ENCODE measurements at places on chromosomes 7 and 10.

- no peak for DNase-seq
Observed at GRCh38 chr7:134939136-134939535, 47.2 kb upstream of the AGBL3 start.

DNA sequence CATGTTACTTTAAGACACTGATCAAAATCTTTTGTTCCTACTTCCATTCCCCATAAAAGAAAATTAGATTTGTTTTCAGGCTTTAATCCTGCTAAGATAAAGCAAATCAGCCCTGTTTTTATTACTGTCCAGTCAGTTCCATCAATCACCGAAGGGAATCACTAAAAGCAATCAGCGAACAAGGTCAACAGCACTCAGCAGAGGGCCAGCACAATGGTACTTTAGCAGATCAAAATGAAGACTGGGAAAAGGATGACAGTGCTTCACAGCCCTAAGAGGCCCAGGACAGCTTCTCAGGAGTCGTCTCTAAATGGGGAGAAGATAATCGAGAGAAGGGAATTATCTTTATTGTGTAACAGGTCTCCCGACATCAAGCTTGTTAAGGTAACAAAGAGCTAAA is 32.7 kb downstream of the SEM1 start:
- DNase-seq, result no peak

- DNase-seq, result no peak
Observed at GRCh38 chr10:76435157-76435556, 1003.7 kb downstream of the LRMDA start.

DNA sequence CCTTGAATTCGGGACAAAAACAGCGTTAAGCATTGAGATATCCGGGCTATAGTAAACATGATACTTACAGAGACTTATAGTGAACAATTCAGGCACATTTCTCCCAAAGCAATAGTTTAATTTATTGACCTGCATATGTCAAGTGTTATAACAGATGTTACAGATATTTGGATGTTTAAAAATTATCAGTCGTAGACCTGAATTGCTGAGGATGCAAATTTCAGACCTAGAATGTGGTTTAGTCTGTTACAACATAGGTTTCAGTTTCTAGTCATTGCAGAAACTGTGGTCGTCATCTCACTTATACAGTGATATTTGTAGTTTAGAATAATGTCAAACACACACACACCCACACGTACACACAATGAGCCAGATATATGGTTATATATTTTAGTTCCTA is 85.2 kb downstream of the VTI1A start:
- no peak for DNase-seq

DNA sequence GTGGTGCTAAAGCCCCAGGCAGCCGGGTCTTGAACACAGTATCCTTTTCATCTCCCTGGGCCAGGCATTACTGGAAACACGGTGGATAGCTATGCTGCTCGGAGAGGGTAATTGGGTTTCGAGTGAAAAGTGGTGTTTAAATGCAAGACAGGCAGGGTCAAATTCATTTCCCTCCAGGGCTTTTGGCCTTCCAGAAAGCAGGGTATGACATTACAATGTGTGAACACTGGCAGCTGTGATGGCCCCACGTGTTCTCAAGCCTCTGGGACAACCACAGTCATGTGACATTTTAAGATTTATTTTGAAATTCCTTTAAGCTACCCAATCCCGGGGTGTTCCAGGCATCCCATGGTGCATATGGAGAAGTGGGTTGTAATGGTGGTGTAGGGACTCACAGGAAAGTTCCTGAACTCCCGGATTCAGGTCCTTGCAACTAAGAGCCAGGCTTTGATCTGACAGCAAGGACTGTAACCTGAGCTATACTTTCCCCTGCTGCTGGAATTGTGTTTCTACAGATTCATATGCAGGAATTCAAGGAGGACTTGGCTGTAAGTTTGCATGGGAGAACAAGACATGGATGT is 46.8 kb downstream of the INSYN2A start:
- DNase-seq, result peak; percentile 63

DNA sequence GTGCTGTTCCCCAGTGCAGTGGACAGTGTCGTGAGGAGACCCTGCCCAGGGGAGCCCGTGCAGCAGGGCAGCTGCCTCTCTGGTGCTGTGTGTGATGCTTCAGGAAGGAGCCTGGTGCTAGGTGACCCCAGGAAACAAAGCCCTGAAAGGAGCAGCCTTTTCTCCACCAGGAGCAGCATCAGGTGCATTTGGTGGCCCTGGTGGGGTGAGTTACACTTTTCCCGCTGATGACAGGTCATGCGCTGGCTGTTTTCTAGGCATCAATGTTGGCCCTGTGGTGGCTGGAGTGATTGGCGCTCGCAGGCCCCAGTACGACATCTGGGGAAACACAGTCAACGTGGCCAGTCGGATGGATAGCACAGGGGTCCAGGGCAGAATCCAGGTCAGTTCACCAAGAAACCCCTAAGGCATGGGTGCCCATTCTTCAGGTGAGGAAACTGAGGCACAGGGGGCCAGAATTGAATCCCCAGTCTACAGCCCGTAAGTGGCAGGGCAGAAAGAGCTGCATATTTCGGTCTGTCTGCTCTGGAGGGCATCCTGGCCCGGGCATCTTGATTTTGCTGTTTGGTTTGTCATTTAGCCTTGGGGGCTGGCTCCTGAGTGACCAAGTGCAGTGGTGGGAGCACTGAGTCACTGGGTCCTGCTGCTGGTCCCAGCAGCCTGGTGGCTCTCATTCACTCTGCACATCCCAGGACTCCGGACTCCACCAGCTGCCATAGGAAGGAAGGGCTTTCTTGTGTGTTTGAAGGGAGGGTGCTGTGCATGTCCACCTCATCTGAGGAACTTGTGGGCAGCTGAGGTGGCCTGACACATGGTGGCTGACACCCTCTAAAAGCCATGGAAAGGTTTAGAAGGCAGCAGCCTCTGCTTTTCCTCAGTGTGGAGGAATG is 136.3 kb downstream of the ADCY1 start:
- no peak for DNase-seq

- DNase-seq, result no peak
Observed at GRCh38 chr7:102473271-102473991, 5.3 kb downstream of the POLR2J start.

DNA sequence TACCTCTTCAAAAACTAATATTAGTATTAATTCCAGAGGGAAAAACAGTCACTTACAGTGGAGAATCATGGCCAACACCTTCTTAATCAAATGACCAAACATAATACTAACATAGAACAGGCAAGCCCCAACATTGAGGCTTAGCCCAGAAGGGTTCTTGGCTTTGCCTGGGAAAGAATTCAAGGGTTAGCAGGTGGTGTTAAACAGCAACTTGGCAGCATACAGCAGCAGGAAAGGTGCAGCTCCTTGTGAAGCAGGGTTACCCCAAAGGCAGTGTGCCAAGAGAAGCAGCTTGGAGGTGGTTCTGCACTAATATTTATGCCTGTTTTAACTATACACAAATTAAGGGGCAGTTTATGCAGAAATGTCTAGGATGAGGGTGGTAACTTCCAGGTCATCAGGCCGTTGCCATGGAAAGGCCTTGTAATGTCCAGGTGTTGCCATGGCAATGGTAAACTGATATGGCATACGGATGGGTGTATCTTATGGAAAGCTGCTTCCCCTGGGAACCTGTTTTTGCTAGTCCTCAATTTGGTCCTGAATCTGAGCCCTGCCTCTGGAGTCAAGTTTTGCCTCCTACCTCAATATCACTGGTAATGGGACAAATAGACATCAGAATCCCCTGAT is 27.2 kb upstream of the BEND7 start:
- no peak for DNase-seq

DNA sequence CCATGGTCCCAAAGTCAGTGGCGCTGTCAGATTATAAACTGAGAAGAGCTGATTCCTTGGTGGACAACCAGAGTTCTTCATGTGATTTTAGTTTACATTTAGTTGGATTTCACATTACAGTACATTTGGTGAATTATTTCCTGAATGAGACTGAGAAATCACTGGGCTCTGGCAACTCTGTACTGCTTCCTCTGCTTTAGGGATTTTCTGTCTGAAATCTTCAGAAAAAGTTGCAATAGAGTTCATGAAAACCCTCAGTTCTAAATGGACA is 242.6 kb downstream of the BICC1 start:
- DNase-seq, result no peak

- DNase-seq, result no peak
Observed at GRCh38 chr7:47588704-47589225, 6.9 kb upstream of the TNS3 start.

GRCh38 chr10:13183625-13184024 is 22.3 kb downstream of the MCM10 start:
- DNase-seq, result no peak

- no peak for DNase-seq
Observed at GRCh38 chr10:42553064-42553407, 85.3 kb downstream of the ZNF33B start.

DNA sequence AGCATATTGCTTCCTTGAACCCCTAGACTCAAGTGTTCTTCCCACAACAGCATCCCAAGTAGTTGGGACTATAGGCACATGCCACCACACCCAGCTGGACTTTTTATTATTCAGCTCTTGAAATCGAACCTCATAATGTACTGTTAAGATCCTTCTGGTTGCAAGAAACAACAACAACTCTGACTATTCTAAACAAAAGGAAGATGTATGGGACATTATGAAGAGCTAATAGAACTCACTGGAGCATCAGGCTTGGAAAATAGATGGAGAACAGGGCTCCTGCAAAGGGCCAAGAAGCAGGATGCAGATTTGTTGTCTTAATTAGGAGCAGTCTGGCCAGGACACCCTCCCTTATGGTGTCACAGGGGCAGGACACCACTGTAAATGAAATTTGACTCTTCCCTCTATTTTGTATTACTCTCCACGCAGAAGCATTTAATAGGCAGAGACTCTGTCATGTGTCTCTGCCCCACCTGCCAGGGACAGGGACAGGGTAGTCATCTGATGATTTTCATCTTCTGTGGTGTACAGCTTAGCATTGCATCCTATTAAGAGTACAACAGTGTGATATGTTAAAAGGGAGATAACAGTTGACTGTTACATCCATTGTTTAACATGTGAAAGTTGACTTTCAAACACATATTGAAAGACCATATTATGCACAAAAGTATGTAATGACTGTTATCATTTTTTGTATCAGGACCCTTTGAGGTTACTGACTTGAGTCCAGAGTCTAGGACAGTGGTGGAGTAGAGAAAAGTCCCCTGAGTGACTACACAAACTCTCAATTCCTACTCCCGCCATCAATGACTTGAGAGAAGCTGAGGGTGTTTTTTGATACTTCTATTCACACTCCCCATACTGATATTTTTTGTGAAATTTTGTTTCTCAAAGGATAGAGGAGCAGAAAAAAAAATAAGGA is 157.3 kb downstream of the LRRC4 start:
- DNase-seq, result no peak

GRCh38 chr7:9083837-9084236 is 650.4 kb downstream of the NXPH1 start:
- DNase-seq, result no peak

GRCh38 chr7:95105627-95106026 is 198.2 kb downstream of the PPP1R9A start:
- no peak for DNase-seq

GRCh38 chr7:50565977-50566376 is 772 bp upstream of the DDC start:
- no peak for DNase-seq

DNA sequence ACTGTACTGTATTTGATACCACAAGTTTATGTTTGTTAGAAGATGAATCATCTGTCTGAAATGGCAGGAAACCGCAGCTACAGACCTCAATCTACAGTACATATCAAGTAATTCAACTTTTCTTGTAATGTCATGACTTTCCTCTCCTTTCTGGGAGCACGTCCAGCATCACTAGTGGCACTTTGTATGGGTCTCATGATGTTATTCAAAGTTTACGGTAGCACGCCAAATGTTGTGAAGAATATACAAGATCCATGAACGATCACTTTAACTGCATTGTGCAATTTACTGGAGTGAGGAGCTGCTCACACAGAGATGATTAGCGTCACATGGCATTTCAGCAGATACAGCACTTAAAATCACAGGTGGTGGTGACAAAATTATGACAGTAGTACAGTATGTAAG is 257.8 kb upstream of the GNAI1 start:
- peak; percentile 88 for DNase-seq

DNA sequence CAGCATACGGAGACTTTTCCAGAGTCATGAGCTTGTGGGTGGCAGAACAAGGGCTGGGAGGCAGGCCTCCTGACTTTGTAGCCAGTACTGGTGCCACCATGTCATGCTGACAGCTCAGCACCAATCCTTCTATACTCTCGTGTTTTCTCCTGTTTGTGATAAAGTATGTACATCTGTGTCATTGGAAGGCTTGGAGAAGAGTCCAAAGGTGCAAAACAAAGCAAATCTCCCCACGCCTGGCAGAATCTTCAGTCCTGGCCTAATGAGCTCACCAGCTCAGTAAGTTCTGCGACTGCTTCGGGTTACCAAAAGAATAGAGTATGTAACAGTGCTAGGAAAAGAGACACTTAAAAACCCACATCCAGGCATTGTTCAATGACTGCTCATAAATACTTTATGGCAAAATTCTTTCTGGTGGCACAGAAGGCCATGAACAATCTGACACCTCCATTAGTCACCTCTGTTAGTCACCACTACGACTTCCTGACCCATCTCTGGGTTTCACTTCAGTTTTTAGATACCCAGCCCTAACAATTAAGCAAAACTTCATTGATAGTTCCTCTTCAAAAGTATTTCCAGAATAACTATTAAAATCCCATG is 24.5 kb downstream of the STEAP1 start:
- DNase-seq, result peak; percentile 90

- DNase-seq, result peak; percentile 33
Observed at GRCh38 chr7:13774976-13775375, 214.5 kb downstream of the ETV1 start.

DNA sequence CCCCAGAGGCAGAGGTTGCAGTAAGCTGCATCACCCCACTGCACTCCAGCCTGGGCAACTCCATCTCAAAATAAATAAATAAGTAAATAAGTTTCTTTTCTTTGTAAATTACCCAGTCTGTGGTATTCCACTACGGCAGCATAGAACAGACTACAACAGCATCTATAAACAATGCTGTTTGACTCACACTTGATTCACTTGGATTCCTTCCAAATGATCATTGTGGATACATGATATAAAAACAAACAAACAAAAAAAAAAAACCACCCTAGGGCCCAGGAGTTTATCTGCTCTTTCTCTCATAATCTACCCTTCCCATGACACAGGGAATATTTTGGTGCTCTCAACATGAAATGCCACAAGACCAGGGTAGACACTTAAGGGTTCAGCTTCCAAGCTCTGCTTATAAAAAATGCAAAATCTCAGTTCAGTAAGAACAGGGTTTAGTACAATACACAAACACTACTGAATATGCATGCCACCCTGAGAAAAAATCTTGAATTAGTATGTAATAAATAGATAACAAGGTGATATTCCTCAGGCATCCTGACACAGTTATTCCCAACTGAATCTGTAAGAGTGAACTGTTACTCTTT is 200.9 kb downstream of the FAM107B start:
- DNase-seq, result peak; percentile 40

- peak; percentile 67 for DNase-seq
Observed at GRCh38 chr7:94055963-94056362, 51.8 kb upstream of the BET1 start.

DNA sequence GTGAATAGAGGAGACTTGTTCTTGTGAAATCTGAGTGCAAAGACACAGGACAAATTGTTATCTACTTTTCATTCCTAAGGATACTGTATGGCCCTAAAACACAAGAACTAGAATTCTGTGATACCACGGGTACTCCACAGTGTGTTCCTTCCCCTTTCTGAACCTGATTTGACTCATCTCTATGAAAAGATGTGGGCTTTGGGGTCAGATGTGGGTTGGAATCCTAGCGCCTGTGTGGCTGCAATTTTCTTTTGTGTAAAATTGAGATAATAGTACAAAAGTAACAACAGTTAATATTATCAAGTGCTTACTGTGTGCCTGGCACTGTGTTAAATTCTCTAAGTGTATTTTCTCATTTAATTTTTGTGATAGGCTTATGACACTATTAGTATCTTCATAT is 8.1 kb downstream of the SRGN start:
- no peak for DNase-seq
